Naive thymus-derived CD8-positive, alpha-beta T cell (primary cell): ENCODE measurements at places on chromosomes 5 and 9.

DNA sequence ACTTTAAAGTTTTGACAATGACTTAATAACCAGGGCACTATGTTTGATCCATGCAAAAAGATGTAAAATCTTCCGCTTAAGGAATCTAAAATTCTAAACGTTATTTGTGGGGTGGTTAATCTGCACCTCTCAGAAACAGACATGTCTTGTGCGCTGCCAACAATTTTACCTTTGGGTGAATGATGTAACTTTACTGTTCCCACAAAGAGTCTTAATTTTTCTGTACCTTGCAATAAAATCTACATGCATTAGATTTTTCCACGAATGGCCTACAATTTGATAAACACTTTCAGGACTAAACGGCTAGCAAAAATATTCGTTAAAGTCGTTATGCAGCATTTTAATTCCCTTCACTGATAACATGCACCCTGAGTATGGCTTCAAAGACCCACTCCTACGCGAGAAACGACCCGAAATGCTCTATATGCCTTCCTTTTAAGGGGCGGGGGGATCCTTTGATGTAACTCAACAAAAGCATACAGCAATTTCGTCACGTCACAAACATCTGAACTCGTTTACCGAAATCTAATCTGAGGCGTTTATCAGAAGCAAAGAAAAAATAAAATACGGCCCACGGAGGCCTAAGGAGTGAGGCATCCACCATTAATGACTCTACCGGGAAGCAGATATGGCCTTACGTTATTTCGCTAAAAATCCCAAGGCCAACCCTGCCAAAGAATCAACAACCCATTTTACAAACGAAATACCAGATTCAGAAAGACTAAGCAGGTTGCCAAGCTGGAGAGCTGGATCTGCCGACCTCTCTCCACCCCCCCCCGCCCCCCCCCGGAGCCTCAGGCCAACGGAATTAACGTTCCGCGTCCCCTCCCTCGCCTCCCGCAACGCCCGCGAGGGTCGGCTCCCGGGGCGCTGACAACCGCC is 621 bp downstream of the AK6 start:
- H3K27ac ChIP-seq = peak overlapping the region; percentile 99
- H3K4me3 ChIP-seq = peak overlapping the region; percentile 91
- H3K4me1 ChIP-seq = peaks cover 55% of the 10 kb centered on the region
- peak; percentile 63 for DNase-seq
- no peaks in the 10 kb centered on the region for H3K27me3 ChIP-seq
- H3K36me3 ChIP-seq = peaks cover 32% of the 10 kb centered on the region

- H3K4me3 ChIP-seq = no peak overlapping the region
- peaks cover 41% of the 10 kb centered on the region for H3K36me3 ChIP-seq
- no peaks in the 10 kb centered on the region for H3K27me3 ChIP-seq
- no peak for DNase-seq
- H3K27ac ChIP-seq = no peak overlapping the region
These were observed 105.7 kb downstream of the NR3C1 start for GRCh38 chr5:143297756-143298155.

- H3K27me3 ChIP-seq = peaks cover 8% of the 10 kb centered on the region
- no peak for DNase-seq
- no peak overlapping the region for H3K4me3 ChIP-seq
- H3K27ac ChIP-seq = no peak overlapping the region
- no peaks in the 10 kb centered on the region for H3K36me3 ChIP-seq
These were observed 295.7 kb downstream of the ARHGEF28 start for GRCh38 chr5:73921741-73922140.

DNA sequence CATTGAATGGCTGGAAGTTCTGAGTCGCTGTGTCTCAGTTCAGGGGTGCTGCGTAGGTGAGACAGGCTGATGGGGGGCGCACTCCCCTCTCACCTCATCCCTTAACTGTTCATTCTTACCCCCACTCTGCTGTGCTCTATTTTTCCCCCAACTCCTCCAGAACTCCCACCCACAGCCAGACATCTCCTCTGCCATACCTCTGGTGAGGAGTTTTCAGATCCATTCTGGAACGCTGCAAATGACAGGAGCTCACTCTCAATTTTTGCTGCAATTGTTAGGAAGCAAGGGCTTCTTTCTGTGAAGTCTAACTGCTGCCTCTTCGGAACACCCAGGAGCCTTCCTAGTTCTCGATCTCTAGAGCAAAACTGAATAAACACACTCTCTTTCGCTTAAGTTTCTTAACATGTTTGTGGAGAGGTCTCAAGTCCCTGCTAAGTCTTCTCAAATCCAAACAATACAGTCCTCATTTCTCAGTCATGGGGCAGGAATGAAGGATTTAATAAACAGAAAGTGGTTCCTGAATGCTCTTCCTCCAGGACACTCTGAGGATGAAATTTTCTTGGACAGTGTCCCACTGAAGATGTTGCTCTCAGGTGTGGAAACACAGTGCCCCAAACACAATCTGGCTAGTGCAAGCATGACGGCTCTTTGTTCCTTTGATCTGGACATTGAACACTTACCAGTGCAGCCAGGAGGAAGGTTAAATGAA is 387.7 kb downstream of the KDM4C start:
- no peak for DNase-seq
- no peak overlapping the region for H3K27ac ChIP-seq
- peaks cover 54% of the 10 kb centered on the region for H3K4me1 ChIP-seq
- no peaks in the 10 kb centered on the region for H3K27me3 ChIP-seq
- no peak overlapping the region for H3K4me3 ChIP-seq
- peaks cover 53% of the 10 kb centered on the region for H3K36me3 ChIP-seq

GRCh38 chr5:173583346-173583745 is 33.1 kb downstream of the BOD1 start:
- no peak overlapping the region for H3K27ac ChIP-seq
- H3K4me3 ChIP-seq = no peak overlapping the region
- peaks cover 3% of the 10 kb centered on the region for H3K27me3 ChIP-seq
- peaks cover 3% of the 10 kb centered on the region for H3K4me1 ChIP-seq
- peaks cover 42% of the 10 kb centered on the region for H3K36me3 ChIP-seq

DNA sequence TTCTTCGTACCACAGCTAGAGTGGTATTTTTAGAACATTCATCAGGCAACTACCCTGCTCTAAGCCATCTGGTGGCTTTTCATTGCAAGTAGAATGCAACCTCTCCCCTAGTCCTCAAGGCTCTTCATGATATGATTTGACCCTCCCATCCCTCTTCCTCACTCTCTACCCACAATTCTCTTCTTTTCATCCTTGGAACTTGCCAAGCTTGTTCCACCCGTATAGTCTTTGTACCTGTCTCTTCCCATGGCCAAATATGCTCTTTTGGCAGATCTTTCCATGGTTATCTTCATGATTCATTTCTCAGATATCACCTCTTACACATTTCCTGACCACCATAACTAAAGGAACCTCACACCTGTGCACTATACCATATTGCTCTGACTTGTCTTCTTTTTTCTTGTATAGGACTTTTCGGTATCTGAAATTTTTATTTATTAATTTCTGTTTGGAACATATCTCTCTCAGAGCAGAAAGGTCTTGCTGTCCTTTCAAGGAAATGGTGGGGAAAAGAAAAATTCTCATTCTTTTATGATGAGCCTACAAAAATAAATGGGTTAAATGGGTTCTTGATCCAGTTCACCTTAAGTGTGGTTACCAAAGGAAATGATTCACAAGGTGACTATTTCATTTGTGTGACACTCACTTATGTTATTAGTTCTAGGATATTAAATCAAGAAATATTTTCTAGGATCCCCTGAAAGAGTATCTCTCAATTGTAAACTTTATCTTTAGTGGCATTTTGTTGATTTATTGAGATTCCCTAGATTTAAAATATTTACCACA is 3.7 kb upstream of the CD274 start:
- no peaks in the 10 kb centered on the region for H3K36me3 ChIP-seq
- peaks cover 22% of the 10 kb centered on the region for H3K4me1 ChIP-seq
- H3K27me3 ChIP-seq = no peaks in the 10 kb centered on the region

DNA sequence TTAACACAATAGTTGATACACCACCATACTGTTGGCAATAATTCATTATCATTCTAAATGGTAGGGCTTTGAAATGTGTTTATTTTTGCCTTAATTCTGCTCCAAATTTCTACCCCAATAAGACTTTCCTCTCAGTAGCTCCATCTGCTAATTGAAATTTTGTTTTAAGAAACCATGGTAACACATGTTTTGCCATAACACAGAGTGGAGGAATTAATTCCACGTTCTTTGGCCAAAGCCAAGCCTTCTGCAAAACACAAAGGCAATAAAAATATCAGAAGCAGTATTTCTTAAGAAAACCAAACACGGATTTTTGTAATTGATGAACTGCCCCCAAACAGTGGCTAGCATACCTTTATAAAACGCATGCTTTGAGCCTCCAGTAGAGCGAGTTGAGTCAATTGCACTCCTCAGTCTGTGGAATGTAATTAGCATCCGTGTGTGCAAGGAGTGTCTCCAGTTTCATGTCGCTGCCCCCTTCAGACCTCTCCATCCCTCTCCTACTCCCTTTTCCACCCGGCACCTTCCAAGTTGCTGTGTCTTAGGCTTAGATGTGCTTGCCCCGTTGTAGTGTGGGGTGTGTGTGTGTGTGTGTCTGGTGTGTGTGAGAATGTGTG is 58.2 kb upstream of the CKS2 start:
- H3K4me3 ChIP-seq = no peak overlapping the region
- no peaks in the 10 kb centered on the region for H3K4me1 ChIP-seq
- H3K27me3 ChIP-seq = no peaks in the 10 kb centered on the region

GRCh38 chr5:125722550-125722949 is 700.7 kb upstream of the GRAMD2B start:
- no peaks in the 10 kb centered on the region for H3K27me3 ChIP-seq
- DNase-seq = no peak
- no peak overlapping the region for H3K27ac ChIP-seq
- no peak overlapping the region for H3K4me3 ChIP-seq

DNA sequence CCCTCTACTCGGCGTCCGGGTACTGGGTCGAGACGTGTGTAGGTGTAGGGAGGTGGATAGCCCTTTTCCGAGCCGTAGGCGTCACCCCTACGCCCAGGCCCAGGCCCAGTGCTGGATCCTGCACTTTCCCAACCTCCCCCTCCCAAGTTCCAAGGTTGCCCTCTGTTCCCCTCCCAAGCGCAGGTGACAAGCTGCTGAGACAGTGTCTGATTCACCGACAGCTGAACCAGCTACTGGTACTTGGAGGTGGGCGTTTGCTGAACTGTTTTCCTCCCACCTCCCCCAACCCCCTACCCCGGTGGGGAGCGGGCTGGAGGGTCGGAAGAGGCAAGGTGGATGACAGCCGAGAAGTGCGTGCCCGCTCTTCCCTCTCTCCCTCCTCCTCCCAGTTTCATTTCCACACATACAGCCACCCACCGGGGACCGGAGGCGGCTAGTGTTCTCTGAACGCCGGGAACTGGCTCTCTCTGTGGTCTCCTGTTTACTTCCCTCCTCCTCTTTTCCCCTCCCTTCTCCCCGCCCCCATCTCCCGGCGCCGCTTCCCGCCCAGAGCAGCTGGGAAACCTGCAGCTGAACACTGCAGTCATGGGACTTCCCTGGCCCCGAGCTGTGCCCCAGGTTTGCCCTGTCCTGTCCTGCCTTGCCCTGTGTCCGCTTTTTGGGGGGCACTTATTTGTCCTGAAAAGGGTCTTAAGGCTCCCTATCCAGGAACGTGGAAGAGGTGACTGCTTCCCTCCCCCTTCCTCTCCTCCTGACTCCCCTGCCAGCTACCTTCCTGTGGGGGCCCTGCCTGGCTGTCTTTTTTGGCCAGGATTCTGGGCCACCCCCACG is 6.2 kb upstream of the KLF9 start:
- peak overlapping the region; percentile 99 for H3K27ac ChIP-seq
- H3K4me3 ChIP-seq = peak overlapping the region; percentile 97
- no peaks in the 10 kb centered on the region for H3K36me3 ChIP-seq
- H3K27me3 ChIP-seq = no peaks in the 10 kb centered on the region

DNA sequence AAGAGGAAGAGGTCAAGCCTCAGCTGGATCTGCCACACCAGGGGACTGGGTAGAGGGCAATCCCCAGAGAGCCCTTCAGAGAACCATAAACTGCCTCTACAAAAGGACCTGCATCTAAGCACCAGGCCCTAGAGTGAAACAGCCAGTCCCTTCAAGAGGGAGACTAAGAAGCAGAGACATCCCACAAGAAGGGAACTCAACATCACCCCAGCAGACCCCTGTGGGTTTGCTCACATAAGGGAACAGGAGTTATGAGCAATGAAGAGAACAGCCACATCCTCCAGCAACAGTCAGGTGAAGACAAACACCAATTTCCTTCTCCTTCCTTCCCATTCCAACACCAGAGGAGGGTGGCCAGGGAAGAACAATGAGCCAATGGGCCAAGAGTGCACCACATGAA is 48.9 kb downstream of the TNFSF15 start:
- no peaks in the 10 kb centered on the region for H3K27me3 ChIP-seq
- H3K4me1 ChIP-seq = peaks cover 28% of the 10 kb centered on the region
- H3K36me3 ChIP-seq = no peaks in the 10 kb centered on the region
- no peak overlapping the region for H3K27ac ChIP-seq
- no peak for DNase-seq

- no peak for DNase-seq
- no peak overlapping the region for H3K4me3 ChIP-seq
- H3K27ac ChIP-seq = no peak overlapping the region
- peaks cover 5% of the 10 kb centered on the region for H3K27me3 ChIP-seq
These were observed 36.0 kb upstream of the PITX1 start for GRCh38 chr5:135069895-135070657.

- H3K27ac ChIP-seq = no peak overlapping the region
- peaks cover 14% of the 10 kb centered on the region for H3K27me3 ChIP-seq
- no peaks in the 10 kb centered on the region for H3K36me3 ChIP-seq
- no peak for DNase-seq
- H3K4me3 ChIP-seq = no peak overlapping the region
- no peaks in the 10 kb centered on the region for H3K4me1 ChIP-seq
These were observed 130.1 kb upstream of the OSMR start for GRCh38 chr5:38715696-38716095.

DNA sequence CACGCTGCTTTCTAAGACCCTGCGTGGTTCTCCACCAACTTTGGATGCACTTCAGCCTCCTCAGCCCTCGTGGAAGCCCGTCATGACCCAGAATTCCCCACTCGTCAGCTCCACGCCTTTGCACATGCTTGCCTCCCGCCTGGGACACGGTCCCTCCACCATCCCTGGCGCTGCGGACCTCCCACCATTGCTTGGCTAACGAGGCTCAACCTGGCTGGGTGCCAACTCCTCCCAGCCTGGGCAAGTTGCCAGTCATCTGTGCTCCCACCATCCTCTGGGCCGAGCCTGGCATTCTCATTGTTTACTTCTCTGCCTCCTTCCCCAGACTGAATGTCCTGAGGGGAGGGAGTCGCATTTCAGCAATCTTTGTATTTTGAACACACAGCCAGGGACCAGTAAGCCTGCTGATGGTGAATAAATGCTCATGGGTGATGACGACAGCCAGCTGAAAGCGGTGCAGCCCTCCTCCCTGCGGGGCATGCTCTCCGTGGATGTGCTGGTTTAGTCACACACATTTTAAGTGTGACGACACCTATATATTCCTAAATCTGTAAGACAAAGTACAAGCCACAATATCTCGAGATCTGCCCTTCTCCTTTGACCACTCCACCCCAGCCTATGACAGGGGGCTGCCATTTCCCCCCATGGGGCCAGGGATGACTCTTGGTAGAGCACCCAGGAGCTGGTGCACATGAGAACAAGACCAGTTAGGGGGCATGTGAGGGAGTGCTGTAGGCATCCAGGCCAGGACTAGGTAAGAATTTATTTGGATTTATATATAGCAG is 37.6 kb downstream of the ANKRD33B start:
- no peak overlapping the region for H3K27ac ChIP-seq
- H3K4me3 ChIP-seq = peak overlapping the region; percentile 49
- no peak for DNase-seq
- H3K4me1 ChIP-seq = peaks cover 18% of the 10 kb centered on the region
- H3K27me3 ChIP-seq = peaks cover 15% of the 10 kb centered on the region
